Activated T-cell treated with anti-CD3 and anti-CD28 coated beads, Interleukin-2, amount 50 U/mL, for 48 hours (primary cell): ENCODE measurements at places on chromosomes 2 and 18.

DNA sequence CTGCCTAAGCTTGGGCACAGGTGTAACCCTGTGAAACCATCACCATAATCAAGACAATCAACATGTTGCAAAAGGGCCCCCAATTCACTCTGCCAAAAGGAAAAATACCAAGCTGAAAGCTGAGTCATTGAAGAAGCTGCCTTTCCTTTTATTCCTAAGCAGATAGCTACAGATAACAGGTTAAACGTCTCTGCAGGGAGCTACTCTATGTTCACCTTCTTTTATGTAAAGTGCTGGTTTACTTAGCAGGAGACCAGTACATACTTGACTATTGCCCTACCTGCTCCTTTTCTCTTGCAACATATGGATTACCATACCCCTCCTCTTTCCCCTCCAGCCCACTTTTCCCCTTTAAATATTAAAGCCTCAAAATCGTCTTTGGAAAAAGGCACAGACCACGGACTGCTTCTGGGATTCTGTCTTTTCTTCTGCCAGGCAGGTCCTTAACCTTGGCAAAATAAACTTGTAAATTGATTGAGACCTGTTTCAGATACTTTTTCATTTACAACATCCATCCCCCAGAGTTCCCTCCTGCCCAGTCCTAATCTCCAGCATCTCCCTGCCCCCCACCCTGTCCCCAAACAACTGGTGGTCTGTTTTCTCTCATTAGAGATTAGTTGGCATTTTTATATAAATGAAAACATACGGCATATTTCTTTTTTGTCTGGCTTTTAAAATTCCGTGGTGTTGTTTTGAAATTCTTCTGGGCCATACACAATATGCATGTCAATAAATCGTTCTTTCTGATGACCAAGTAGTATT is 37.8 kb upstream of the LDLRAD4 start:
- DNase-seq, result no peak

- DNase-seq, result no peak
Measured at GRCh38 chr2:191577605-191578004, 100.3 kb upstream of the NABP1 start.

GRCh38 chr2:37984589-37984988 is 59.5 kb downstream of the RMDN2 start:
- no peak for DNase-seq

DNA sequence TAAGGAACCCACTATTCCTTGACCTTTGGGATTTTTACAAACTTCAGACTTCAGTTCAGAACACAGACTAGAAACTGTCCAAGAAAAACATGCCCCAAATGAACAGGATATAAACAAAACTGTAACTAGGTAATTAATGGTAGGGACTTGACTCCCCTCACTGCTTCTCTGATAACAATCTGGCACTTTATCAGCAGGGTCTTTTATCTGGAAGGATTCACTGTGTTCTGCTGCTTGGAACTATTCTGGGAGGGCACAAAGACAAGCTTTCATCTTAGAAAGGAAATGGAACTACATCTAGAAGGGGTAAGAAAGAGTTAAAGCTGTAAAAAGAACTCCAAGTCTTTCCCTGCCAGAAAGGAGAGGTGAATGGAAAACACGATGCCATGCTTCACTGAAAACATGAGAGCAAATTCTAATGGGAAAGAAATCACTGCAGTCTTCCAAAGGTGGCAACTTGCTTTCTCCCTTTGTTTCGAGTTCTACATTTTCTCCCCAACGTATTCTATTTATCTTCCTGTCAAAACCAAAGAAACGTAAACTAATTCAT is 181.2 kb downstream of the THADA start:
- DNase-seq, result no peak

DNA sequence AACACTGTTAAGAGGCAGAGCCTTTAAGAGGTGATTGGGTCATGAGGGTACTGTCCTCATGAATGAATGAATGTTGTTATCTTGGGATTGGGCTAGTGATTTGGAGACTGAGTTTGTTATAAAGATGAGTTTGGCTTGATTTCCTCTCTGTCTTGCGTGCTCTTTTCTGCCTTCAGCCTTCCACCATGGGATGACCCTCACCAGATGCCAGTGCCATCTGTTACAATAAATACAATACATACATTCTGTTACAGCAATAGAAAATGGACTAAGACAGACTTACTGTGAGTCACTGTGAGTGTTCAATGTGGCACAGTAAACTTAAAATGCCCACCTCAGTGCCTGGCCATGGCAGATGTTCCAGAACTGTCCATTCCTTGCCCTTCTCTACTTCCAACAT is 95.0 kb upstream of the ZFP36L2 start:
- DNase-seq, result no peak

DNA sequence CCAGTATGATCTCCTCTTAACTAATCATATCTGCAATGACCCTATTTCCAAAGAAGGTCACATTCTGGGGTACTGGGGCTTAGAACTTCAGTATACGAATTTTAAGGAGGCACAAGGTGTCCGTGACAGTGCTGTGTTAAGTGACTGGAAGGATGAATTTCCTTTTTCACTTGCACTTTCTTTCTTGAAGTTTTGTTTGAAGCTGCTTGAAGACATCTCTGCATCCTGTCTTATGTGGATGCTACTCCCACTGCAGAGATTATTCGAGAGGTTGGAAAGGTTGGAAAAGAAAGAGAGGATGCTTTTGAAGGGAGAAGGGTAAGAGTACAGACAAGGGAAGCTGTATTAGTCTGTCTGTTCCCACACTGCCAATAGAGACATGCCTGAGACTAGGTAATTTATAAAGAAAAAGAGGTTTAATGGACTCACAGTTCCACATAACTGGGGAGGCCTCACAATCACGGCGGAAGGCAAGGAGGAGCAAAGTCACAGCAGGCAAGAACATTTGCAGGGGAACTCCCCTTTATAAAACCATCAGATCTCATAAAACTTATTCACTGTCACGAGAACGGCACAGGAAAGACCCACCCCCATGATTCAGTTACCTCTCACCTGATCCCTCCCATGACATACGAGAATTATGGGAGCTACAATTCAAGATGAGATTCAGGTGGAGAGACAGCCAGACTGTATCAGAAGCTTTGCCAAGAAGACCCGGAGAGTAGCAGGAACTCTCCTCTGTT is 3.6 kb upstream of the RNF144A start:
- peak; percentile 68 for DNase-seq

DNA sequence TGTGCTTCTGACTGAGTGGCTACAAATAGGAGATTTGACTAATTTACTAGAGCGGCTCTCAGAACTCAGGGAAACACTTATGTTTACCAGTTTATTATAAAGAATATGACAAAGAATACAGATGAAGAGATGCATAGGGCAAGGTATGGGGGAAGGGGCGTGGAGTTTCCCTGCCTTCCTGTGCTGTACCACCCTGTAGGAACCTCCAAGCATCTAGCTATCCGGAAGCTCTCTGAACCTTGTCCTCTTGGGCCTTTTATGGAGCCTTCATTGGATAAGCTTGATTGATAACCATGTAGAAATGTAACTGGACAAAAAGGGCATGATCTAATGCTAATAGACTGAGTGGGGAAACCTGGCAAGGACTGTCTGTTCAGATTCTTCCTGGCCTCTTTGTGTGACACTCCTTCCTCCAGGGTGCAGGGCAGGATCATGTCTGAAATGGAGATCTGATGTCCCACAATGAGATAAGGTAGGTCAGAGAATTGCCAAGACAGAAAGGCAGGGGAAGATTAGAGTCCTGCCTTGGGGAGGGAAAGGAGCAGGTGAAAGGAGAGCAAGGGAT is 101.8 kb upstream of the NPAS2 start:
- no peak for DNase-seq

- no peak for DNase-seq
Measured at GRCh38 chr2:24439280-24439970, 51.6 kb upstream of the NCOA1 start.

- DNase-seq, result no peak
Measured at GRCh38 chr2:241308267-241308666, 7.2 kb downstream of the HDLBP start.

- DNase-seq, result no peak
Measured at GRCh38 chr2:8548065-8548618, 133.7 kb upstream of the ID2 start.

DNA sequence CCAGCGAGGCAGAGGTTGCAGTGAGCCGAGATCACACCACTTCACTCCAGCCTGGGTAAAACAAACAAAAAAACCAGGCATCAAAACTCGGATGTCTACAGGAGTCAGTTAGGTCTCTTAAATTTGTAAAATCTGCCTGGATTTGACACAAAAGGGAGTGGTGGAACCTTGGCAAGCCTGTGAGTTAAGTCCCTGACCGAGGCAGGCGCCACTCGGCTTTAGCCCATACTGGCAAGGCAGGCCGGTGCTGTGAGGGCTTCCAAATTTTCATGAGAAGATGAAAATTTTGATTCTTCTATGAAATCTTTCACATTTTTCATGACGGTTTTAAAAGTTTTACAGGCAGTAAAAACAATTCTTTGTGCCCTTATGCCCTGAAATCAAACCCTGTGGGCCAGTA is 165.8 kb downstream of the FMNL2 start:
- no peak for DNase-seq

DNA sequence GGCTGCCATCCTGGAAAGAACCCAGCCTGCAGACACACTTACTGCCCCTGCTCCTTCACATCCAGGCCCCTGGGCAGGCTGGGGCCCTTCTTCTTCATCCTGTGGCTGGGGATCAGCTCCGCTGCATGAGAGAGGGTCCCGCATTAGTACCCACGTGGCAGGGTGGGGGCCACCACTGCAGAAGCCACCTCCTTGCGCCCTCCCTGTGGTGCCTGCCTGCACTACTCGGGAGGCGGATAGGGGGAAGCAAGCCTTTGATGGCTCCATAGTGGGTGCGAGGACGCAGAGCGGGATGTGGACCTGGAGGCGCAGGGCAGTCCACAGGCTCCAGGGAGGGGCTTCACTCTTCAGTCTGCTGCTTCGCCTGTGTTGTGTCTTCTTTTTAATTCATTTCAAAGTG is 46.7 kb downstream of the GPC1 start:
- peak; percentile 8 for DNase-seq

- no peak for DNase-seq
Measured at GRCh38 chr2:19738707-19739106, 163.1 kb downstream of the TTC32 start.

- no peak for DNase-seq
Measured at GRCh38 chr2:101638181-101638711, 59.3 kb upstream of the MAP4K4 start.
